RWPE2 (cell line): ENCODE measurements at places on chromosomes 3 and 15.

DNA sequence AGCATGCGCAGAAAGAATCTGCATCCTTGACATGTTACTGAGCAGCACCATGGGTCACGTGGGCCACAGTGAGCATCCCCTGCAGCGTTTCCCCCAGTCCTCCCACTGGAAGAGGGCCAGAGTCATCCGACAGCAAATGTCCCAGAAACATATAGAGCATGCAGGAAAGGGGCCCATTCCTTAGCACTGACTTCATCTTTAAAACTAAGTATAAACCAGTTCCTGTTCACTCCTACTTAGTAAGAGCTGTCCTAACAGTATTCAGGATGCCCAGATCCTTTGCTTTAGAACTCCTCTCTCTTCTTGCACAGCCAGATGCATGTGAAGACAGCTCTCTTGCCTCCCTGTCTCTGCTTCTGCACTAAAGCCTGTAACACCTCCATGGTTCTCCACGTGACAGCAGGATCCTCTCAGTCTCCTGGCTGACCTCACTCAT, 79.3 kb upstream of the OXTR start:
- H3K27ac ChIP-seq = peak overlapping the region; percentile 7
- DNase-seq = no peak
- H3K36me3 ChIP-seq = no peaks in the 10 kb centered on the region
- peaks cover 25% of the 10 kb centered on the region for H3K4me1 ChIP-seq

- no peak overlapping the region for H3K27ac ChIP-seq
- no peak for DNase-seq
- H3K36me3 ChIP-seq = no peaks in the 10 kb centered on the region
- H3K27me3 ChIP-seq = no peaks in the 10 kb centered on the region
- H3K4me1 ChIP-seq = no peaks in the 10 kb centered on the region
- no peak overlapping the region for H3K4me3 ChIP-seq
These were observed 116.8 kb downstream of the CHST2 start for GRCh38 chr3:143236226-143236964.

GRCh38 chr3:175356899-175357324, 497.8 kb downstream of the NAALADL2 start:
- H3K27me3 ChIP-seq = no peaks in the 10 kb centered on the region
- no peaks in the 10 kb centered on the region for H3K4me1 ChIP-seq
- H3K4me3 ChIP-seq = no peak overlapping the region
- H3K27ac ChIP-seq = no peak overlapping the region
- no peaks in the 10 kb centered on the region for H3K36me3 ChIP-seq

GRCh38 chr3:23406601-23407000, 203.5 kb downstream of the UBE2E2 start:
- no peak overlapping the region for H3K27ac ChIP-seq
- H3K4me1 ChIP-seq = no peaks in the 10 kb centered on the region

- no peak overlapping the region for H3K27ac ChIP-seq
- H3K4me1 ChIP-seq = no peaks in the 10 kb centered on the region
- H3K27me3 ChIP-seq = no peaks in the 10 kb centered on the region
- no peaks in the 10 kb centered on the region for H3K36me3 ChIP-seq
These were observed 5.0 kb downstream of the MKRN3 start for GRCh38 chr15:23570486-23570885.

- H3K36me3 ChIP-seq = no peaks in the 10 kb centered on the region
- no peak for DNase-seq
These were observed 876.7 kb downstream of the NAALADL2 start for GRCh38 chr3:175735866-175736265.

DNA sequence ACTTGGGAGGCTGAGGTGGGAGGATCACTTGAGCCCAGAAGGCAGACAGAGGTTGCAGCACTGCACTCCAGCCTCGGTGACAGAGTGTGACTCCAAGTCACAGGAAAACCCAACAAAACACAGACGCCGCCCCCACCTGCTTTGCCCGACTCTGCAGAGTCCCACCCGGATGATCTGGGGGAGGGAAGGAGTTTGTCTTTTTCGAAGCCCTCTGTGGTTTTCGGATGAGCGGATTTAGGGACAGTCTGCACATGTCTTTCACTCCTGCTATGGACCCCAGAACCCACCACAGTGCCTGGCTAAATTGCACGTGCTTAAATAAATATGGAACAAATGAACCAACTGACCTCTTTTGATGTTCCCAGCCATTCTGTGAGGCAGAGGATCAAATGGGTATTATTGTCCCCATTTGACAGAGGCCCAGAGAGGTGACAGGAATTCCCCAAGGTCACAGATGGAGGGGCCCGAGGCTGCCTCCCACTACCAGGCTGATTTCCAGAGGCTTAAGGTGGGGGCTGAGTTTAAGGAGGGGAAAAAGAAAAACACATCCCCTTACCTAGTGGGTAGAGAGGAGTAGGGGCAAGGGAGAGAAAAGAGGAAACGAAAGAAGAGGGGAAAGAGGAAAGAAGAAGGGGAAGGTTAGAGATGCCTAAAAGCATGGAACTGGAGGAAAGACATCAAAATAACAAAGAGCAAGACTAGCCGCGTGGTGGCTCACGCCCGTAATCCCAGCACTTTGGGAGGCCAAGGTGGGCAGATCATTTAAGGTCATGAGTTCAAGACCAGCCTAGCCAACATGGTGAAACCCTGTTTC, 59.4 kb upstream of the TFRC start:
- no peaks in the 10 kb centered on the region for H3K36me3 ChIP-seq
- H3K4me3 ChIP-seq = no peak overlapping the region
- no peaks in the 10 kb centered on the region for H3K27me3 ChIP-seq
- no peak for DNase-seq
- peaks cover 50% of the 10 kb centered on the region for H3K4me1 ChIP-seq

DNA sequence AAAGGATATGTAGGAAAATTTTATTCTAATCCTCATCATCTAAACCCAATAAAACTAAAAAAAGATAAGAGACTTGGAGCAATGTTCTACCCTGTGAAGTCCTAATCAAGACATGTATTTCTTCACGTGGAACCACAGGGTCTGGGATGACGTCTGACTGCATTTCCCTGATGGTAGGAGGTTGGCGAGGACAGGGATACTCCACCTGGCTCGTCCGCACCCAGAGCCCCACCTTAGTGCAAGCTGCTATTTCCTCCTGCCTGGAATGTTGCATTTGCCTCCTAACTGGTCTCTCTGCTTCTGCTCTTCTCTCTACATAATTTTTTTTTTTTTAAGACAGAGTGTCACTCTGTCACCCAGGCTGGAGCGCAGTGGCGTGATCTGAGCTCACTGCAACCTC, 57.7 kb upstream of the RASGRP1 start:
- peaks cover 35% of the 10 kb centered on the region for H3K27me3 ChIP-seq
- H3K4me3 ChIP-seq = no peak overlapping the region
- H3K36me3 ChIP-seq = no peaks in the 10 kb centered on the region
- DNase-seq = no peak
- no peaks in the 10 kb centered on the region for H3K4me1 ChIP-seq

DNA sequence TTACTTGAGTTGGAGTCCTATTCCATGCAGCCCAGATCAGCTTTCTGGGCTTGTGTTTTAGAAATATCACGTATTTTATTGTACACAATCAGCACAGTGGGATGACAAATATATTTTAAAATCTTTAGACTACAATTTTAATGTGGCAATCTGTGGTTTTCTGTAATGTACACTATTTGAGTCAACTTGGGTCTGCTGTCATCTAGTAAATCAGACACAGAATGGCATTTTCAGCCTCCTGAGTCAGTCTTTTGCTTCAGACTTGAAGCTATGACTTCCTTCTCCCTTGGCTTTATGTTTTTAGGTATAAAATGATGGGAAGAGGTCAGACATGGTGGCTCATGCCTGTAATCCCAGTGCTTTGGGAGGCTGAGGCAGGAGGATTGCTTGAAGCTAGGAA, 232.1 kb downstream of the NECTIN3 start:
- DNase-seq = no peak
- no peaks in the 10 kb centered on the region for H3K27me3 ChIP-seq
- no peak overlapping the region for H3K4me3 ChIP-seq
- H3K4me1 ChIP-seq = no peaks in the 10 kb centered on the region
- no peaks in the 10 kb centered on the region for H3K36me3 ChIP-seq

- H3K27me3 ChIP-seq = no peaks in the 10 kb centered on the region
- peak; percentile 83 for DNase-seq
- no peaks in the 10 kb centered on the region for H3K36me3 ChIP-seq
- H3K27ac ChIP-seq = peak overlapping the region; percentile 81
- H3K4me3 ChIP-seq = no peak overlapping the region
- H3K4me1 ChIP-seq = peaks cover 21% of the 10 kb centered on the region
These were observed 148.0 kb upstream of the TBL1XR1 start for GRCh38 chr3:177345049-177345972.

- H3K4me3 ChIP-seq = no peak overlapping the region
- H3K4me1 ChIP-seq = peaks cover 10% of the 10 kb centered on the region
- no peaks in the 10 kb centered on the region for H3K36me3 ChIP-seq
- no peak for DNase-seq
- H3K27me3 ChIP-seq = no peaks in the 10 kb centered on the region
These were observed 102.2 kb upstream of the MANF start for GRCh38 chr3:51282931-51283330.

- H3K27ac ChIP-seq = no peak overlapping the region
- H3K4me1 ChIP-seq = no peaks in the 10 kb centered on the region
- no peaks in the 10 kb centered on the region for H3K27me3 ChIP-seq
- H3K4me3 ChIP-seq = no peak overlapping the region
These were observed 132.3 kb downstream of the VPS8 start for GRCh38 chr3:184944241-184944640.

- H3K4me1 ChIP-seq = no peaks in the 10 kb centered on the region
- H3K36me3 ChIP-seq = no peaks in the 10 kb centered on the region
- H3K27me3 ChIP-seq = no peaks in the 10 kb centered on the region
- no peak overlapping the region for H3K27ac ChIP-seq
- no peak for DNase-seq
These were observed 145.3 kb downstream of the CNTN3 start for GRCh38 chr3:74469151-74469550.

- peaks cover 77% of the 10 kb centered on the region for H3K36me3 ChIP-seq
- H3K4me1 ChIP-seq = no peaks in the 10 kb centered on the region
- H3K27ac ChIP-seq = no peak overlapping the region
- no peaks in the 10 kb centered on the region for H3K27me3 ChIP-seq
These were observed 31.8 kb downstream of the HEG1 start for GRCh38 chr3:125023833-125024555.

GRCh38 chr15:45123397-45123796, 6.3 kb downstream of the DUOXA1 start:
- no peak for DNase-seq
- H3K36me3 ChIP-seq = no peaks in the 10 kb centered on the region
- peaks cover 12% of the 10 kb centered on the region for H3K4me1 ChIP-seq
- H3K4me3 ChIP-seq = no peak overlapping the region
- H3K27me3 ChIP-seq = no peaks in the 10 kb centered on the region

GRCh38 chr15:75192307-75192706, 9.4 kb upstream of the C15orf39 start:
- H3K27me3 ChIP-seq = no peaks in the 10 kb centered on the region
- DNase-seq = no peak
- no peak overlapping the region for H3K27ac ChIP-seq

DNA sequence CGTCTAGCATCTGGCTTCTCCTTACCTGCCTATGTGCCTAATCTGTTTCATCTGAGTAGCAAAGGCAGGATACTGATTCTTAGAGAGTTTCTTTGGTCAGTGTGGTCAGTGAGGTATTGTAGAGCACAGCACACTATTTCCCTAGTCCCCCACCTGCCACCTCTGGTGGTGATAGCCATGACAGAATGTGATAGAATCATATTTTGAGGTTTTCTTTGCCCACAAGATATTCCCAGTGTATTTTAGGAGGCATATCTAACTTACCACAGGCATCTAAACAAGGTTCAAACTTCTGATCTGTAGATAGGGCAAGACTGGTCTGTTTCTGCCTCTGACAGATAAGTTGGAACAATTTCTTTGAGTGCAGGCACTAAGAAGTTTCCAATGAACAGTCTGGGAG, 188.0 kb downstream of the SOX2 start:
- no peaks in the 10 kb centered on the region for H3K27me3 ChIP-seq
- DNase-seq = no peak
- no peak overlapping the region for H3K27ac ChIP-seq
- H3K4me1 ChIP-seq = no peaks in the 10 kb centered on the region
- H3K36me3 ChIP-seq = no peaks in the 10 kb centered on the region

DNA sequence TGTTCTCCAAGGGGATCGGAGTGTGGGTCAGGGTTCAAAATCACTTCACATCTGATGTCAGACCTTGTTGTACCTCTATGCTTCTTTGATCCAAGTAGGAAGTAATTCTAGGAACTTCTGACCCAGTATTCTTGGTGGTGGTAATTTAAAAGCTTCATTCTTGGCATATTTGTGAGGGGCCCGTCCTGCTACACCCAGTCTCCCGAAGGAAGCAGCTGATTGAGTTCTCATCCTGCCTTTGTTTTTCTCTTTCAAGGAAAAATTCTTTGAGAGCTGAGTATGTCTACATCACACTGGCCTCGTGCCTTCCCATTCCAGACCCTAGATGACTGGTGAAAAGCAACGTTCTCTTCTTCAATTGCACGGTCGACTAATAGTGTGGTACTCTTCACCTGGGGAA, 234.4 kb upstream of the TPRG1 start:
- H3K27ac ChIP-seq = no peak overlapping the region
- H3K4me3 ChIP-seq = no peak overlapping the region
- no peak for DNase-seq
- no peaks in the 10 kb centered on the region for H3K36me3 ChIP-seq
- peaks cover 2% of the 10 kb centered on the region for H3K4me1 ChIP-seq

- DNase-seq = no peak
- no peak overlapping the region for H3K4me3 ChIP-seq
- H3K27me3 ChIP-seq = no peaks in the 10 kb centered on the region
- no peaks in the 10 kb centered on the region for H3K4me1 ChIP-seq
These were observed 73.3 kb upstream of the RAD18 start for GRCh38 chr3:9036404-9037131.

GRCh38 chr3:11544412-11545181, 99.1 kb downstream of the VGLL4 start:
- no peak overlapping the region for H3K4me3 ChIP-seq
- H3K27me3 ChIP-seq = no peaks in the 10 kb centered on the region
- no peak overlapping the region for H3K27ac ChIP-seq
- no peaks in the 10 kb centered on the region for H3K36me3 ChIP-seq
- peaks cover 4% of the 10 kb centered on the region for H3K4me1 ChIP-seq
- DNase-seq = peak; percentile 49

DNA sequence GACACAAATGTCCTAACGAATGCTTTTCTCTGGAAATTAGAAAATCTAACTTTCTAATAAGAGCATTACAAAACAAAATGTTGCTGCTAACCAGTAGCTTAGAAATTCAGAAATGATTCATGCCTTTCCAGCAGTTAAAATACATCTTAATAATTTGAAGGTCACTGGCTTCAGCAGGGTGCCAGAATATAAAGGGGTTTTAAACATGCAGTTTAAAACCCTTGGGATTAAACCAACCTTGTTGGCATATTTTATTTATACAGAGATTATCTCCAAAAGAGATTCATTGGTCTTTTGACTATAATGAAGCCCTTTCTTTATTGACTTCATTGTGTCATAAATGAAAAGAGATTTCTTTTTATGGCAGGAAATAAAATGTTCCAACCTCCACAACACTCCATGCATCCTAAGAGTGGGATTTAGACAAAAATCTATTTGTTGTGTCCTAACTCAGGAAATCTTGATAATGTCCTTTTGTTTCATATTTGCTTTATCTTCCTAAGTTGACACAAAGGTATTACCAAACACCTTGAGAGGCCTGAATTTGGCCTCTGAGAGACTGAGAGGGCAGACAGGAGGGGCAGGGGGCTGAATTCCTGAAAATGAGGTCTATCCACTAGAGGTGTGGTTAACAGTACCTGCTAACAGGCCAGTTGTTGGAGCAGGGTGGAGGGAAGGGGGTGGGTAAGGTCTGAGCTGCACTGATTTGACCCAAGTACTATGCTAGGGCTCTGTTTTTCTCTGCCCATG, 124.4 kb downstream of the FEZF2 start:
- no peak overlapping the region for H3K4me3 ChIP-seq
- DNase-seq = no peak
- H3K36me3 ChIP-seq = no peaks in the 10 kb centered on the region

GRCh38 chr3:47339951-47340350, 40.9 kb upstream of the PTPN23 start:
- no peak for DNase-seq
- H3K36me3 ChIP-seq = peaks cover 49% of the 10 kb centered on the region
- H3K27me3 ChIP-seq = no peaks in the 10 kb centered on the region
- H3K27ac ChIP-seq = no peak overlapping the region
